ENCODE measurements at places on chromosomes 12 and 14.

GRCh38 chr14:47490353-47490752 lies 185.1 kb downstream of the MDGA2 start:
- DNase-seq: no peak

GRCh38 chr12:91603060-91603459 lies 420.4 kb upstream of the DCN start:
- DNase-seq: no peak

GRCh38 chr12:47820631-47821345 lies 1.1 kb upstream of the HDAC7 start:
- DNase-seq: peak; percentile 99

- DNase-seq: peak; percentile 90
These were observed 53.5 kb upstream of the BEGAIN start for GRCh38 chr14:100640471-100641273.

DNA sequence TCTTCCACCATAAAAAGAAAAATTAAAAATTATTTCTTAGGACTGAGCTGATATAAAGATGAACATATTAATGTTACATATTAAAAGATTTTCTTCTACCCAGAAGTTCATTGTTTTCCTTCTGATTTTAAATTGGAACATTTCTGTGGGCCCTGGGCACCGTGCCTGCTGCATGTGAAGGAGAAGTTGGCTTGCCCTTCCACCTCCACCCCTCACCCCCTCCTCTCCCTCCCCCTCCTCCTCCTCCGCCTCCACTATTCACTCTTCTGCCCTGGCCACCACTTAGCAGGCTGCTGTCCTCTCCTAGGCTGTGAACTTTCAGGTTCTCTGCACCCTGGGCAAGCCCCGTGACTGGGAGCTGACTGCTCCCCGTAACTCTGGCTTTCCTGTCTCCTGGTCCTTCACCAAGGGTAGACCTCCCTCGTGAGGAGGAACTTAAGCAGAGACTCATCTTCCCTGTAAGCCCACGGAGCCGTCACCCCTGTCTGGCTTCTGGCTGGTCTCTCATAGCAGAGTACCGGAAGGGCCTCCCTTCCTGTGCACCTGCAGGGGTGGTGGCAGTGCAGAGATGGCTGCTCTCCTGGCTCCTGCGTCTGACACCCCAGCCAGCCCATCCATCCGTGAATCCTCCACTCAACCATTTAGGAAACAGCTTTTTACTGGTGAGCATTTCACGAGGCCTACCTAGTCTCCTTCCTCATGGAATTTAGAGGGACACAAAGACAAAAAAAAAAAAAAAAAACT lies 12.8 kb downstream of the TUNAR start:
- DNase-seq: no peak

DNA sequence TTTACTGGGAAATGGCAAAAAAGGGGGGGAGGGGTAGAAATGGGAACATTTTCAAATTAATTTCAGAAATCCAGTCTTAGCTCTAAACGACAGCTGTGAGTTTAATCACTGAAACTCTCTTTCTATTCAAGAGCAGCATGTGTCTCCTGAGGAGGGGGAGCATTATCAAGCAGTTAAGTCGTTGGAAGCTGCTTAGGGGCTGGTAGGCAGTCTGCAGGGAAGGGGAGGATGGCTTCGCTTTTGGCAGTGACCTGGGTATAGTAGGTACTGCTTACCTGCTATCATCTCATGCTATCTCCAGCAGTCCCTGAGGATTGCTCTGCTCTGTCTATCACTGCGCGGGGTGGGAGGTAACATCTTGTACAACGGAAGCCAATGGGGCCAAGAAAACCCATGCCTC lies 567.4 kb downstream of the NRXN3 start:
- no peak for DNase-seq

GRCh38 chr12:88544991-88545980 lies 35.0 kb downstream of the KITLG start:
- DNase-seq: peak; percentile 74

DNA sequence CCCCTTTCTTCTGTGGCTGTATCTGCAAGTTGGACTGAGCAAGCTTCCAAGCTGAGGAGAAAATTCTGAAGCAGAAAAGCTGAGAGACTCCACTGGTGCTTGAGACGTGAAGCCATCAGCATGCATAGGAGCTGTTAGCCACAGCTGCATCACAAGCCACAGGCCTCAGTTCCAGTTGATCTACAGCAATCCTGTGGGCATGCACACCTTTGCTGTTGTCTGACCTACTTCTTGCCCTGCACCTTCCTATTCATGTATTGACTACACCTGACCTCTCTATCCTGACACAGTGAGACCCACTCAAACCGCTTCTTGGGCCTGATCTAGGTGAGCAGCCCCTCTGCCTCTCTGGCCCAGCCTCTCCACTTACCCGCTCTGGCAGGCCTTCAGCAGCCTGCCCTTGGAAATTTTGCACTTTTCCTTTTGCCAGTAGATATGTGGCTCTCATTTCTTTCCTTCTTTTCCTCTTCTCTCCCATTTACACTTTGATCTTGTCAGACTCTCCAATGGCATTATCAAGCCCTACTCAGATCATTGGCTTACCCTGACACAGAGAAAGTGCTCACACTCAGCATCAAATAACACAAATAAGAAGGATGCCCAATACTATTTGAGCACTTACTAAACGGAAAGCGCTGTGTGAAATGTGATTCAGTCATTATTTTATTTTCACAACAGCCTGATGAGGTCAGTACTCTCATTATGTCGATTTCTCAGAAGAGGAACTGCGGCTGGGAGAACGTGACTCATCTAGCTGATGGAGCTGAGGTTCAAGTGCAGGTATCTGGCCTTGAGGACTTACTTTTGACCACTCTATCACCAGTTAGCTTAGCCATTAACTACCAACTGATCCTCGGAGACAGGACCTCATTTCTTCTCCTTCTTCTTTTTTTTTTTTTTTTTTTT lies 21.9 kb upstream of the PTGR2 start:
- peak; percentile 63 for DNase-seq

DNA sequence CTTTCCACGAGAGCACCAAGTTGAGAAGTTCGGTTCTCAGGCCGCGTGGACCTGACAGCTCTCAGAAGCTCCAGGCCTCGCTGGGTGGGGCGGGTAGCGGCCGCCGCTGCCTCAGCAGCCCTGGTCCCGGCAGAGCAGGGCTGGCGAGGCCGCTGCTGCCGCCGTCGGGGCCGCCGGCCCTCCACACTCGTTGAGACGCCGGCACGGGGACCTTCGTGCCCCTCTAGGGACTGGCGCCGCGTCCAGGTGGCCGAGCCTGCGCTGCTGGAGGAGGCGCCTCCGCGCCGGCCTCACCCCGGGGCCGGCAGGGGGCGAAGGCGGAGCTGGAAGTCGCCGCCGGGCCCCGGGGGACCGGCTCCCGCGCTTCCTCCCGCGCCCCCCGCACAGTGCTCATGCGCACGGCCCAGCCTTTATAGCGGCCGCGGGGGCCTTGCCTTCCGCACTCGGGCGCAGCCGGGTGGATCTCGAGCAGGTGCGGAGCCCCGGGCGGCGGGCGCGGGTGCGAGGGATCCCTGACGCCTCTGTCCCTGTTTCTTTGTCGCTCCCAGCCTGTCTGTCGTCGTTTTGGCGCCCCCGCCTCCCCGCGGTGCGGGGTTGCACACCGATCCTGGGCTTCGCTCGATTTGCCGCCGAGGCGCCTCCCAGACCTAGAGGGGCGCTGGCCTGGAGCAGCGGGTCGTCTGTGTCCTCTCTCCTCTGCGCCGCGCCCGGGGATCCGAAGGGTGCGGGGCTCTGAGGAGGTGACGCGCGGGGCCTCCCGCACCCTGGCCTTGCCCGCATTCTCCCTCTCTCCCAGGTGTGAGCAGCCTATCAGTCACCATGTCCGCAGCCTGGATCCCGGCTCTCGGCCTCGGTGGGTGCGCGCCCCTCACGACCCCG lies at the start of gene COCH:
Gene COCH, plus strand, starts transcription at position 440 of the 879 bp plus-strand sequence. Its CDS starts 380 bp downstream, at position 820.
- peak; percentile 20 for DNase-seq

DNA sequence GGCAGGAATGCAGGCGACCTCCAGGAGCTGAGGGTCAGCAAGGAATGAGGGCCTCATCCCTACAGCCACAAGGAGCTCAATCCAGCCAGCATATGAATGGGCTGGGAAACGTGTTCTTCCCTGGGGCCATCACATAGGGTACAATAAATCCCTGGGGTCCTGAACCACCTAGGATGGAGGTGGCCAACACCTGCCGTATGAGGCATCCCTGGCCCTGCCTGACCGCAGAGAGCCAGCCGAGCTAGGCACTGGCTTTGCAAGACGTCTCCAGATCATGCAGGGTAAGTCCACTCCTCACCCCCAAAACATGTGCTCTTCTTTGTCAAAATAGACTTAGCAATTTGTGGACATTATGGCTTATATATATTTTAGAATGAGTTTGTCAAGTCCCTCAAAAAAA lies 303.7 kb upstream of the DIO3 start:
- no peak for DNase-seq

DNA sequence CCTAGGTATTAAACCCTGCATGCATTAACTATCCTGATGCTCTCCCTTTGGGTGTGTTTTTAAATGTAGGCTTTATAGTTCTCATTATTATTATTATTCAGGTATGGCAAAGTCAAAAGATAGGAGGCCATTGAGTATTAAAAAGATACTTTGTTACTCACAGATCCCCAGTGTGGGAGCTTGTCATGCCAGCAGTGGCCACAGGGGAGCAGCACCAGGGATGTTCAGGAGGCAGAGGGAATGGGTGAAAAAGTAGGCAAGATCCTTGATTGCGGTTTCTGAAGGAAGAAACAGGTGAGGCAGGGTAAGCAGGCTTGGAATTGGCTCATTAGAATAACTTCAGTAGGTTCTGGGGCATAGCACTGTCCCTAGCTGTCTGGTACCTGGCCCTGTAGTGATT lies 382.2 kb downstream of the MED13L start:
- peak; percentile 2 for DNase-seq

- DNase-seq: no peak
These were observed 215.6 kb downstream of the FOXG1 start for GRCh38 chr14:28982228-28982627.

DNA sequence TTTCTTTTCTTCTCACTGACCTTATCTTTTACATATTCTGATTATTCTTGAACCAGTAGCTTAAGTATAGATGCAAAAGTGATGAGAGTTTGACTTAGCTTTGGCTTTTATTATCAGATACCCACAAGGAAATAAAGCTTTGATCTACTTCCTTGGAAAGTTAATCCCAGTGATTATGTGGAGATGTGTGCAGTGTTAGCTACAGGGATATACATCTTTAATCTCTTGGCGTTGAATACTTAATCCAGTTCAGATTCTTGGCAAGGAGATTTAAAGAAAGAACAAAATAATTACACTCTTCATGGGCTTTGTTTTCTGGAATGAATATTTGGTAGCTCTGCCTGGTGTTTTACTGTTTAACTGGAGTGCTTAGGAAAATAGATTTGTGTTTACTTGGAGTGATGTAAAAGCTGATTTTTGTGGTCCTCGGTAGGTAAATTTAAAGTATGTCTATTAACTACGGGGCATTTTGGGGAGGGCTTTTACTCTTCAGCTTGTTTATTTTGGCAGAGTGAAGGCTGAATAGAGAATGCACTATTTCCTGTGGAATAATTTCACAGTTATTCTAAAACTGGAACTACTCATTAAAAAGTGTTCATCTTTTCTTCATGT lies 150.1 kb upstream of the LRIG3 start:
- peak; percentile 40 for DNase-seq

DNA sequence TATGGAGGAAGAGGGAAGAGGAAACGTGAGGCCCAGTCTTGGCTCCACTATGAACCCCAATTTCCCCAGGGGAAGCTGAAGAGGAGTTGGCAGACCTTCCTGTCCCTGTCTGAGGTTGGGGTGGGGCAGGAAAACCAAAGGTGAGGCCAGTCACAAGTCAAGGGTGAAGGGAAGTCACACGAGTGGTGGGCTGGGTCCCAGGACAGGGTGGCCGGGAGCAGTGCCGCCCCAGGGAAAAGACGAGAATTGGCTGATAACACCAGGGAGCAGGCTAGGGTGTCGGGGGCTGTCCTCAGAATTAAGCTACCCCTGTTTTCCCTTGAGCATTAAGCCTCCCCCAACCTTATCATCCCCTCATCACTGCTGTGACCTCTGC lies 3.1 kb downstream of the VDR start:
- no peak for DNase-seq

- DNase-seq: peak; percentile 69
These were observed 225.5 kb downstream of the EPS8 start for GRCh38 chr12:15563663-15564062.

DNA sequence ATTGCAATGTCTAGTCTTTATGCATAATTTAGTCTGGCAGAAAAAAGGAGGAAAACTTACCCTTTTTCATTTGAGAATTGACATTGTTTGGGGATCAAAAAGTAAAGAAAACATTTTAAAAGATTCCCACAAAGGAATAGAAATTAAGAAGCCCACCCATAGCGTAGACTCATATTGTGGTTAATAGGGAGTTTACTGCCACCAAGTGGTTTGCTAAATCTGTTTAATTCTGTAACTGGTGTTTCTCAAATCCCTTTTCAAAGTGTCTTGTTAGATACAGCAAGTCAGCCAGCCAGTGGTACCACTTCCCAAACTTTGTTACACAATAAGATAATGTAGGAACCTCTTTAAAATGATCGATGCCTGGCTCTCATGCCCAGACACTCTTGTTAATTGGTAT lies 180.3 kb downstream of the IPO8 start:
- peak; percentile 11 for DNase-seq

GRCh38 chr14:99909513-99910064 lies 116.4 kb downstream of the EML1 start:
- peak; percentile 48 for DNase-seq

GRCh38 chr12:12449533-12450025 lies 92.7 kb downstream of the BORCS5 start:
- DNase-seq: no peak

GRCh38 chr12:120093592-120094355 lies 22.8 kb downstream of the RAB35 start:
- no peak for DNase-seq

- DNase-seq: no peak
These were observed 126.5 kb downstream of the CMAS start for GRCh38 chr12:22172501-22172900.

DNA sequence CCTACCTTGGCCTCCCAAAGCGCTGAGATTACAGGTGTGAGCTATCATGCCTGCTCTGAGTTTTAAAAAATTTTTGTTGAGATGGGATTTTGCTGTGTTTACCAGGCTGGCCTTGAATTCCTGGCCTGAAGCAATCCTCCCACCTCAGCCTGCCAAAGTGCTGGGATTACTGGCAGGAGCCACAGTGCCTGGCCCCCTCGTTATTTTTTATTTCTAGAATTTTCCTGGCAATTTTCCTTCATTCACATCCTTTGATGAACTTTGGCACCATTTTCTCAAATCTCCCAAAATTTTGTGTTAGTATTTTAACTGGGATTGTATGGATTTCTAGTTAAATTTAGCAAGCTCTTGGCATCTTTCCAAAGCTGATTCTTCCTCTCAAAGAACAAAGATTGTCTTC lies 24.6 kb upstream of the SCARB1 start:
- no peak for DNase-seq

- no peak for DNase-seq
These were observed 10.4 kb downstream of the ATG2B start for GRCh38 chr14:96352708-96353107.

- DNase-seq: no peak
These were observed 7.3 kb downstream of the GAPDH start for GRCh38 chr12:6541371-6542165.

DNA sequence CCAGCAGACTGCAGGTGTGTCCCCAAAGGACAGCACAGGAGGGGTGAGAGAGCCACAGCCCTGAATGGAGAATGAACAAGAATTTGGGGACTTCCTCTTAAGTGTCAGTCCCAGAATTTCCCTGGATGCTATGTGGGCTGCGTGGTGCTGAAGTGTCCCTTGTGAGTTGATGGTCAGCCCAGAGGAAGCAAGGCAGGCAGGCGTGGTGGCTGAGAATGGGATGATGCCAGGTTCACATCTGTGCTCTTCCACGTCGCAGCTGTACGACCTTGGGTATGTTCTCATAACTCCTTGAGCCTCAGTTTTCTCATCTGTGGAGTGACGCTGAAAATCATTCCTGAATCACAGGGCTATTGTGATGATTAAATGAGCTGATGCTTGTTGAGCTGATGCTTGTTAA lies 62.1 kb upstream of the GPATCH2L start:
- DNase-seq: no peak
